ENCODE measurements at places on chromosomes 4 and X.

- DNase-seq = peak; percentile 15
Measured at GRCh38 chr4:54961357-54961975, 163.9 kb downstream of the KDR start.

- DNase-seq = no peak
Measured at GRCh38 chr4:17094159-17094875, 195.9 kb upstream of the LDB2 start.

DNA sequence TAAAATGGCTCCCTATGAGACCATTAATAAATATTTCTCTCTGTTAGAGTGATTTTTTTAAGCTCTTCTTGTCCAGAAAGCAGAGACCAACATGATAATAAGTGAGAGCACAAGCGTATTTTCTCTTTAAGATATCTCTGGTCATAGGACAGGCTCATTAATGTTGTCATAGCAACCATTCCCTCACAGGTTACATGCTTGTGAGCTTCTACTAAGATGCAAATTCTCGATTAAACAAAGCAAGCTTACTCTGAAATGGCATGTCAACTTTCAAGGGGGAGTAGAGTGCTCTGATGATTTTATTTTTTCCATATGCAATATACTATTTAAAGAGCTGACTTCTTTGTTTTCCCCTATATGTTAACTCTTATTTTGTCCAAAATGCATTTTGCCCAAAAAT lies 487.2 kb upstream of the LCORL start:
- no peak for DNase-seq

DNA sequence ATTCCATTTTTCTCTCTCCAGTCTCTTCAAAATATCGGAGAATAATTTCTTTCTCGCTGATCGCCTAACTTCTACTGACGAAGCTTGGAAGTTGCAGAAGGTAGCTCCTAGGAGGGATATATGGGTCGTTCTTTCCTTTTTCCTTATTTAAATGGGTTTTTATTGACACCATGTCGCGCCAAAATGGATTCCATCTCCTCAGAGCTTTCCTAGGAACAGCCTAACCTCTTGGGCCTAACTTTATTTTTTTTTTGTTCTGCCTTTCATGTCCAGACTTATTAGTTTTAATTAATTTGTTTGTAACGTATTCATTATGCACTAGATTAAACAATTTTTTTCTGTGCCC lies 359.4 kb upstream of the ZCCHC13 start:
- DNase-seq = no peak

GRCh38 chrX:134375691-134376090 lies 84.3 kb upstream of the HPRT1 start:
- DNase-seq = no peak

DNA sequence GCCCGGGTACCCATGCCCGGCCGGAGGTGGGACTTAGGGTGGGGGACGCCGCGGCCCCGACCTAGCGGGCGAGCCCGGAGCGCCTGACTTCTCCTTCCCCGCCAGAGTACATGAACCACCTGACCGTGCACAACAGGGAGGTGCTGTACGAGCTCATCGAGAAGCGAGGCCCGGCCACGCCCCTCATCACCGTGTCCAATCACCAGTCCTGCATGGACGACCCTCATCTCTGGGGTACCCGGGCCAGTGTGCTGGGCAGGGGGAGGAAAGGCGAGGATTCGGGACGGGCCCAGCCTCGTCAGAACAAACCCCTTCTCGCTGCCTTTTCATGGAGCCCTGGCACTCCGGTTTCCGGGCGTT lies 622 bp downstream of the TAFAZZIN start:
- DNase-seq = peak; percentile 64

DNA sequence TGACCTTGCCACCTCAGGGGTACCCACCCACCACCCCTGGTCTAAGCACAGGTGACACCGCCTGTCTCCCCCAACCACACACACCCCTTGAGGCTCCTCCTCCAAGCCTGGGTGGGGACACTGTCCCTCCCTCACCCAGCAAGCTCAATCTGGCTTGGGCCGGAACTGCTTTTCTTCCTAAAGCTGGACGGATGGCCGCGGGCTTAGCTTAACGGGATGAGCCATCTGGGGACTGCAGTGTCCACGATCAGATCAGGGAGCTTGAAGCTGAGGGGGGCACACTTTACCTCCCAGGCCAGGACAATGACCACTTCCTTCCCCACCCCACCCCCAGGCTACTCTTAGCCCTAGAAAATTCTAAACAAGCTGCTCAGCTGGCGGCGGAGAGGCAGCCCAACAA lies 1.0 kb upstream of the SLC6A8 start:
- no peak for DNase-seq

GRCh38 chr4:155761916-155762315 lies 3.1 kb downstream of the GUCY1B1 start:
- DNase-seq = no peak

GRCh38 chr4:32988165-32988811 lies 2268.1 kb downstream of the PCDH7 start:
- DNase-seq = no peak

Measured in activated naive CD4-positive, alpha-beta T cell treated with anti-CD3 and anti-CD28 coated beads for 36 hours (primary cell).